NCI-H524 treated with DMSO at 0.1 percent for 48 hours (cell line): ENCODE measurements at places on chromosomes 5 and 9.
A peak's percentile ranks its signal among the peaks of the same experiment; 100 is the strongest.

DNA sequence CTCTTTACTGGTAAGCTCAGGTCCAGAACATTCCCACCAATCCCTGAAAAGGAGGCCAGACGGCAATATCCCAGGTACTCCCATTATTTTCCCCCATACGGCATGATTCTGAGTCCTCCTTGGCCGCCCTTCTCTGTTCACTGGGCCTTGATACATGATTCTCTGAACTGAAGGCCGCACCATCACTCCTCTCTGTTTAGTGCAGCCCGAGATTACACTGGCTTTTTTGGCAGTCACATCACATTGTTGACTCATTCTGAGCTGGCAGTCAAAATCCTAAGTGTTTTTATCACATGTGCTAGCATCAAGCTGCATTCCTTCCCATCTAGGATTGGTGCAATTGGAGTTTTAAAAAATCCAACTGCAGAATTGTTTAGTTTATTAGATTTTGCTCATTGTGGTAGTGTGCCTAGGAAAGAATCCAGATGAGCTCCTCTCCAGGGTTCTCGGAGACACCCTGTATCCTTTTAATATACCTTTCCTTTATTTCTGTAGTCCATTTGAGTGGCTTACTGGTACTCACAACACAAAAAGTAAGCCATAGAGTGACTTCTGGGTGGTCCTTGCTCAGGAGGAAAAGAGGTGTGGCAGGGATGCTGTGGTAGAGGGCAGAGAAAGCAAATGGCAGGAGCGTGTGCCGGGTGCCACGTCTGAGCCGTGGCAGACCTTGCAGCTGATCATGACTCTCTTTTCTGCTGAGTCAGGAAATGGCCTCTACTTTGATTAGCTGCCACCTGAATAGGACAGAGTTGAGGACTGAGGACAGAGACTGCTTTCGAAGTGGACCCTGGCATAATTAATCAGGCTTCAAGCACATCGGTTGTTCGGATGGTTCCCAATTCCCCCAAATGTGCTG, 121.1 kb upstream of the IL12B start:
- no peak for DNase-seq

DNA sequence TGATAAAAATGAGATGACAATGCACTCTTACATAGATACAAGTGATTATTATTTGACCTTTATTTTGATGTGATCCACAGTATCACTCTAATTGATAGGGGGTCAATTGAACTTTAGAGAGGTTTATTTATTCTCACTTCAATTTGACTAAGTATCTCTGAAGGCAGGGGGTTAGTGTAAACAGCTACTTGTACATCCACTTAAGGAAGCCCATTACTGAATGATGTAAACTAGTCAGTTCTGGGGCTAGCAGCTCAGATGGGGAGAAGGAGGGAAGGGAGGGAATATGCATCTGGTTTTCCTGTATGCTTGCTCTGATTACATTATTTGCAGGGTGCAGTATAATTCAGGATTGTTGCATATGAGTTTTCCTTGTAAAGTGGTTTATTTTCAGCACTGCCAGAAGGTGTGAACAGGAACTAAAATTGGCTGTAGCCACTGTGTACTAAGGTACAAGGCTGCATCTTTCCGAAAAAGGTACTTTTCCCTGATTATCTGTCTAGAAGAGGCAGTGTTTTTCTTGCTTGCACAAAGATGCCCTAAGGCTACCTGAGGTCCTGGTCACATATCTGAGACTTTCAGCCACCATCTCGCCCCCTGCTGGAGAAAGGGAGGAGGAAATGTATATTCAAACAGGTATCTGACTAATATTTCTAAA, 51.2 kb downstream of the MRPS27 start:
- DNase-seq: no peak

- DNase-seq: no peak
Measured at GRCh38 chr5:19928562-19929421, 59.2 kb downstream of the CDH18 start.

- no peak for DNase-seq
Measured at GRCh38 chr5:55621229-55621628, 86.5 kb upstream of the PLPP1 start.

DNA sequence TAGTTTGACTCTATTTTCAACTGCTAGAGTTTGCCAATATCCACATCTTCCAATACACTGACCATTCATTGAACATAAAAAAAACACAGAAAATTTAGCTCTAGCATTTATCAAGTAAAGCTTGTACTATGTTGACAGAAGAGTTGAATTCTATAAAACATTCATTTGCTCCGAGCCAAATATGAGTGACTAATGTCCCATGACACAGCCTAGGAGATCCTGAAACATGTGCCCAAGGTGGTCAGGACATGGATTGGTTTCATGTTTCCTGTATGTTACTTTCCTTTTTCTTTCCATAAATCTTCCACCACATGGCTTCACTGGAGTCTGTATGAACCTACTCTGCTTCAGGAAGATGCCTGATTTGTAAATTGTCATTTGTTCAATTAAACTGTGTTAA, 122.4 kb upstream of the PRDM9 start:
- no peak for DNase-seq

DNA sequence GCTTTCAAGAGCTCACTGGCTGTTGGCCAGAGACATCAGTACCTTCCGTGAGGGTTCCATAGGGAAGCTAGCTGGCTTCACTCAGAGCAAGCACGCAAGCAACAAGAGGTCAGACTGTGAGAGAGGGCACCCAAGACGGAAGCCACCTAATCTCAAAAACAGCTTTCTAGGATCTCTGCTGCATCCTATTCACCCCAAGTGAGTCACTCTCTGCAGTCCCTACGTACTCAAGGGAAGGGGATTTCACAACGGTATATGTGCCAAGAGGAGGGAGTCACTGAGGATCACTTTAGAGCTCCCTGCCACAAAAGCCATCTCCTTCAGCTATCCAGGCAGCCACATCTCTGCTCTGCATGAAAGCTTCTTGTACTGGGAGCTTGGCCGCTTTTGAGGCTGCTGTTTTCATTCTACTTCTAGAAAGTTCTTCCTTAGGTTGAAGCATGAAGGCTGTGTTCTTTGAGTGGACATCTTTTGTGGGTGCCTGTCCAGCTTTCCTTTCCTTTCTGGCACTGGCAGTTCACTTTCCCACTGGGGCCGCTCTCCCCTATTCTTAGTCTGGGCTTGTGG, 249.5 kb downstream of the MAN2A1 start:
- no peak for DNase-seq

DNA sequence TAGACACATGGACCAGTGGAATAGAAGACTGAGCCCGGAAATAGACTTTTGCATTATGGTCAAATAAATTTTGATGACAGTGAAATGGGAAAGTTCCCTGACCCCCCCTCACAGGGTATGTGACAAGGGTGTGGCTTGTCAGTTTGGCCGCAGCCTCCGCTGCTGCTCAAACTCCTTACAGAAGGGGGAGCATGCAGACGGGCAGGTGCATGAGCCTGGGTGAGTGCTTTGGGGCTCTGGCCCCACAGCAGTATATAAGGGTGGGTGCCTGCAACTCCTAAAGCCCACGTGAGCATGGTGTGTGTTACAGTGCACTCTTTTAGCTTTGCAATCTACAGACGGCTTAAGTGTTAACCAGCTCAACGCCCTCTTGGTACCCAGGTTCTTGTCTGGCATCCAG, 21.9 kb upstream of the CAPSL start:
- no peak for DNase-seq

DNA sequence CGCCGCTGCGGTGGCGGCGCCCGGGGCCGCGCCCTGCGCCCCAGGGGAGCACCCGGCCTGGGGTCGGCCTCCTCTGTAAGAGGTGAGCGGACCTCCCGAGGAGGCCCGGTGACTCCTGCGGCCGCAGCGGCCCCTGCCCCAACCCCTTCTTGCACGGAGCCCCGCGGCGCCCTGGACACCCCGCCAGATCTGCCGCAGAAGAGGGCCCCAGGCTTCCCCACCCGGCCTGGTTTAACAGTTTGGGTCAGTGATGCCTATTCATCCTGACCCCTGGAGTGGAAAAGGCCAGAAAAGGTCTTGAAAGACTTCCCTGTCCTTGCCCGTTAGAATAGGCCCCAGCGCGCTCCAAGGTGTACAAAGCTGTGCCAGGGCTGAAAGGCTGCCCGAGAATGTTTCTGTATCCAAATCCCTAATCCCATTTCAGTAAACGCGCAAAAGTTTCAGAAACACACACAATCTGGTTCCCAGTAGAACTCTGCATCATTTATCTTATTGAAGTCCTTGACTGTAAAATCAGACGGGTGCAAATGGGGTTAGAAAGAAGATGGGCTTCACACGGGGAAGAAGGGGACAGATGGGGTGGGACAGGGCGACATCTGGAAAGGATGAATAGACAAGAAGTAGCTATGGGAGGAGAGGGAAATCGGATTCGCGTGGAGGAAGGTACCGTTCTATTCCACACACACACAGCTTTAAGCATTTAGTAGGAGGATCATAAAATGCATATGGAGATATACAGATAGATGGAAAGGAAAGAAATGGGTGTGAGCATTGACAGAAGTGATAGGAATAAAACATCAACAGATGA, 1.1 kb upstream of the SSBP2 start:
- peak; percentile 55 for DNase-seq

GRCh38 chr5:88674356-88675167, 208.4 kb downstream of the MEF2C start:
- peak; percentile 55 for DNase-seq

- no peak for DNase-seq
Measured at GRCh38 chr5:34721327-34721726, 65.2 kb downstream of the RAI14 start.

DNA sequence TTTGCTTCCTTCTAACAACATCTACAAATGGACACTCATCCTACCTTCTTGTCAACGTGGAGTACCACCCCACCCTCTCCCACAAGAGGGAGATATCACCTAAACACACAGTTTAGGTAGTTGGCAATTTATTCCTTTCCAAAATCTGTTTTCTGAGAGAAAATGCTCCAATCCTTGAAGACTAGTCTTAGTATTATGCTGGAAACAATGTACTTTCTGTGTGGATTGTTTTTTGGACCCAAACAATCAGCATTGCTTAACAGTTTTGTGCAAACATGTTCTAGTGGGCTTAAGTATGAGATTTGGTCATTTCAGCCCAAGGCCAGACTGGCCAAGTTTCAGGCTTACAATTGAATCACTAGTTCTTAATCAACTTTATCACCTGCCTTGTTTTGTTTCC, 359.1 kb downstream of the ARHGEF28 start:
- DNase-seq: no peak

- DNase-seq: no peak
Measured at GRCh38 chr9:121672213-121672612, 20.8 kb downstream of the DAB2IP start.

DNA sequence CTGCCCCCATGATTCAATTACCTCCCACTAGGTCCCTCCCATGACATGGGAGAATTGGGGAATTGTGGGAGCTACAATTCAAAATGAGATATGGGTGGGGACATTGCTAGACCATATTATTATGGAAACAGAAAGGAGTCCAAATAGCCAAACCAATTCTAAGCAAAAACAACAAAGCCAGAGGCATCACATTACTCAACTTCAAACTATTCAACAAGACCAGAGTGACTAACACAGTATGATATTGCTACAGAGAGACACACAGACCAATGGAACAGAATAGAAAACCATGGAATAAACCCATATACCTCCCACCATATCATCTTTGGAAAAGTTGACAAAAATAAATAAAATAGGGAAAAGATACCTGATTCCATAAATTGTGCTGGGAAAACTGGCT, 710.5 kb upstream of the CDH9 start:
- DNase-seq: no peak

DNA sequence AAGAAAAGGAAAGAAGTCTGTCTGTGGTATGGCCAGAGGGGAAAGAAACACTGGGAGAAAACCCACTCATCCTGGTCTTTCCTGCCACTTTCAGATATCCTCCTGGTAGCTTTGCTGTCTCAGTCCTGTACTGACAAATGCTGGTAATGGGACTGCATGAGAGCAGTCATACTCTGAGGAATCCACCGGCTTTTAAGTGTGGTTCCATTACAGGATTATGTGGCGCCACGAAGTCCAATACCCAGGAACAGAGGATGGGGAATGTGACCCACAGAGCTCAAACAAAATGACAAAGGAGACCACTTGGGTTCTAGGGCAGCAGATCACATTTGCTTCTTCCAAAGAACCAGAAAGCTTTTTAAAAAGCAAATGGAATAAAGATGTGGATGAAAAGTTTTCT, 26.3 kb upstream of the FBP1 start:
- no peak for DNase-seq

DNA sequence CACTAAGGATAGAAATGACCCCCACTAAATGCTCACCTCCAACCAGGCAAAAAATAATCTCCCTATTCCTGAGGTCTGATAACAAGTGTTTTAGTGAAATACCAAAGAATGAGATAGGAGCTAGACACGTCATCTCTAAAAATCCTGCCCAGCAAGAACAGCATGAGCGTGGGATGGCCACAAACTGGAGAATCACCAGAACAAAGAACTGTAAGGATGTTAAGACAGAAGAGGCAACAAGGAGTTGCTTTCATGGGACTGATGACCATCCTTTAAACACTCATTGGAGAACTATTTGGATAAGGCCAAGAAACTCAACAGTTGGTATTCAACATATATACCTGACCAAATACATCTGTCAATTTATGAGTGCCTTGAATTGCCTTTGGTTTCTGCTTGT, 113.7 kb downstream of the RASEF start:
- no peak for DNase-seq

DNA sequence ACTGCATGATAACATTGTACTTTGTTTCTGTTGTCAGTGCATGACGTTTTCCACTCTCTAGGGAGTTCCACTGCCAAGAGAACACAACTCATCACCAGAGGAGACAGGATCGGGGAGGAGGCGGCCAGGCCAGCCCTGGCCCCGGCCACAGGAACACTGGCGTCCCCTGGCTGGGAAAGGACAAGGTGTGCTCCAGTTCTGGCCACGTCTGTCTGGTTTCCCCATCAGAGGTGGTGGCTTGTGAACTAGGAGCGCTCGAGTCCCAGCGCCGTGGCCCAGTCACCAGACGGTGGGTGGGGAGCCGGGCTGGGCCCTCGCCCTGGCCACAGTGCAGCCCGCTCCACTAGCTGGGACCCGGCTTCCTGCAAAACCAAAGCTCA, 211.9 kb upstream of the IRX4 start:
- DNase-seq: no peak

- no peak for DNase-seq
Measured at GRCh38 chr5:96651047-96651446, 11.1 kb upstream of the CAST start.

DNA sequence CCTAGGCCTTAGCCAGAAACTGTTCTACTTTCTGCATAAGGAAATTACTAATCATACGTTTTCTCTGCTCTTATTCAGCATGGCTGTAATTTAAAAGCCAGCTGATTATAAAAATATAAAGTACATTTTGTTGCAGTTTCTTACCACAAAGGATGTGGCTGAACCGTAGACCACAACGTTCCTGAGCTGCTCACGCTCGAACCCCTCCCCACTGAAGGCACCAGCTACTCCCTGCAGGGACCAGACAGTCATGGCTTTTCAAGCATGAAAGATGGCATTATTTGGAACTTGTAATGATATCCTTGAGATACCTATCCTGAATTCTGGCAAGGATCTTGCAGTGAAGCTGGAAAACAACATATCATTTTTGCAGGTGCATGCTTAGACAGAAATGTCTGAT, 91.8 kb upstream of the DMRT1 start:
- DNase-seq: no peak

DNA sequence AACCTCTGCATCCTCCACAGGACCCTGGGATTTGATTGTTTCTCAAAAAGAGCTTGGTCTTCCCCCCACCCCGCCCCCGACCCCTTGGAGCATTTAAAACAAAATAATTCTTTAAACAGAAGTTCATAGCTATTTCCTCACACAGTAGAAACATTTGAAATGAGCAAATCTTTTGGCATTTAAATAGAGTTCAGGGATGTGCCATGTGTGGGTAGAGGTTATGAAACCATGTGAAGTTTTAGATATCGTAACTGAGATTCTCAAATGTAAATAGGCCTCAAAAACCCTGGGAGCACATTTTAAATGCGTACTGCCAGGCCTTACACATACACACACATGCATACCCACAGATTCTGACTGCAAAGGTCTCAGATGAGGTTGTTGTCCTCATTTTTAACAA, 66.5 kb downstream of the EPB41L4B start:
- no peak for DNase-seq
